ENCODE measurements at places on chromosomes 5 and 9.

GRCh38 chr9:114383521-114384231 is 4.1 kb downstream of the AKNA start:
- DNase-seq = no peak

DNA sequence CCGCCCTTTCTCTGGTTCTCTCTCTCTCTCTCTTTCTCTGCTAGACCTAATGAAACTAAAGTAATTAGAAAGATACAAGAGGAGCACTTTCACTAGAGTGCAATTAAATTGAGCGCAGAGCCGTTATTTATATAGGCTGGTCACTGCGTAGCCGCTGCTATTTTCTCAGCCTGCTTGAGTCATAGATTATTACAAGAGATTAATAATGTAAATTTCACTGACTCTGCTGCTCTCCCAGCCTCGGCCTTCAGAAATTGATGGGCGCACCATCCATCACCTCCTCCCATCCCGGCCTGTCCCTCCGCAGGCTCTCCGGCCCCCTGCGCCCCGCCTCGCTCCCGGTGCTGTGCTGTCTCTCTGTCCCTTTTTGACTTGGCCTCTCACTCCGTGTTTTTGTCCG is 268.0 kb upstream of the MVB12B start:
- DNase-seq = no peak

- no peak for DNase-seq
Measured at GRCh38 chr9:129572052-129572425, 48.9 kb downstream of the C9orf50 start.

DNA sequence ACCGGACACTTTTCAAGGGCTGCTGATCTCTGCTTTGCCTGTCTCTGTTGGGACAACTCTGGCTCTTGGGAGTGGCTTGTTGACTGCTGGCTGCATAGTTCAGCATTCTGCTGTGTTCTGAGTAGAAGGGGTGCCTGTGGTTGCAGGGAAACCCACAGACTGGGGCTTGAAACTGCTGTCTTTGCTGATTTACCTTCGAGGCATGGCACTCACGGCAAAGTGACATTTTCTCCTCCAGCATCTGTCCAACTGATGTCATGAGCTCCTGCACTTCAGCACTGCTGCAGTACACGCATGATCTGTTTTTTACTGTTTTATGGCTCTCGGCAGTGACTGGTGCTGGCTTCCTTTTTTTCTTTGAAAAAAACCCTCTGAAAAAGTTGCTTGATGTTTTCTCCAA is 69.2 kb downstream of the SPATA31D1 start:
- DNase-seq = no peak

DNA sequence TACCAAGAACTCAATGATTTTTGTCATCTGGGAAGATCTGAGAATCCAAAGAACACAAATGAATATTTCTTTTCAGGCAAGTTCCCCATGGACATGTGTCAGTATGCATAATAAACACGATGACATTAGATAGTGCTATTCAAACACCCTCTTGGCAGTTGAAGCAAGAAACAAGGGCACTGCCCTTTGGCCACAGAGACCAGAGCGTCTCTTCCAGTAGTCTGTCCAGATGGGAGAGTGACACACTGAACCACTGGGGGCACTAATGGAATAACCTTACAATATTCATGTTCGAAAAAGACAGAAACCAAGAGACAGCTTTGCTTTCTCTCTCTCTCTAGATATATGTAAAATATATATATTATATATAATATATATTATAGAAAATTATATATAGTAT is 301.9 kb downstream of the CTNND2 start:
- DNase-seq = no peak

All from activated gamma-delta T cell treated with anti-CD3 and anti-CD28 coated beads, Interleukin-2, amount 50 U/mL, for 16 hours (primary cell).